Cerebellum (tissue), 4 donors: ENCODE measurements at places on chromosomes 11 and 22. TPM values are rescaled to one million over a fixed set of nuclear protein-coding genes. Genes with fewer than 3 reads are reported as not detected.

DNA sequence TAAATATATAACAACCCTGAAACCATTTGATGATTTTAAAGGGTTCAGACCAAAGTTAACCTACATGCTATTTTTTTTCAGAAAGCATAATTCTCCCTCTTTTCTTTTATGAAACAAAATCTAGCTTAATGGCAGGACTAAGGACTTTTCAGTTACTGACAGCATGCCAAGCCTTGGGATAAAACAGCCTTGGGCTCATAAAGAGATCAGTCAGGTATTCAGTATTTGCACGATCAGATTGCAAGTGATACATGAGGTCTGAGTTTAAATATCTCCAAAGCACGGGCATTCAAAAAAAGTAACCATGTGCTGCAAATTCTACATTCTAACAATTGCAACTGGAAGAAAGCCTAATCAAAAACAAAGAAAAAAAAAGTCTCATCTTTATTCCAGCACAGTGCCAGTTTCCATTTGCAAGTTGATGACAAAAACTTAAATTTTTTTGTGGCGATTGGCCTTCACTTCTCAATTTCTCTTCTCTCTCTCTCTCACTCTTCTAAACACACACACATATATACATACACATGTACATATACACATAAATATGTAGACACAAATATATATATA lies 60.1 kb downstream of the CTSC start:
- no peak for DNase-seq

- DNase-seq: peak; percentile 72
Measured at GRCh38 chr11:73242251-73243092, 24.4 kb downstream of the P2RY2 start.

GRCh38 chr11:41458641-41459040 lies 811 bp downstream of the LRRC4C start:
- no peak for DNase-seq

DNA sequence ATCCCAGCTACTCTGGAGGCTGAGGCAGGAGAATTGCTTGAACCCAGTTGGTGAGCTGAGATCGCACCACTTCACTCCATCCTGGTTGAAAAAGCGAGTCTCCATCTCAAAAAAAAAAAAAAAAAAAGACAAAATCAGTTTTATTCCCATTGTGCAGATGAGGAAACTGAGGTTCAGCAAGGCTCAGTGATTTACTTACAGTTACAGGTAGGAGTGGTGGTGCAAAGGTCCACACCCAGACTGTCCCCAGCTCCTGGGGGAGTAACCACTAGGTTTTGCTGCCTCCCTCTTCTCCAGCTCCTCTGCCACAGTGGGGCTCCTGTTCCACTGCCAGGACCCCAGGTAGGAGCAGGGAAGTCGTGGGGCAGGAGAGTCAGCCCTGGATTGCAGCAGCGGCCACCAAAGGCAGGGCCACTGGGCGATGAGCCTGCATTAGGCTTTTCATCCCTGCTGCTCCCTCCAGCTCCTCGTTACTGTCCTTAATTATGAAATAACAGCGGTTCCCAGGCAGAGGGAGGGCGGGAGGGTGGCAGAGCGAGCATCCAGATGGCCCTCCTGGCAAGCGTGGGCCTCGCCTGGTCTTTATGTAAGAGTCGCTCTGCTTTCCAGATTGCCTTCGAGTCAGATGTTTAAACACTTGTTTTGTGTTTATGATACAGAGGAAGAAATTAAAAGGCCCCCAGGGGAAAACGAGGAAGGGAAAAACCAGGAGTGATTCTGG lies 15.5 kb upstream of the RASD2 start:
- DNase-seq: peak; percentile 74

DNA sequence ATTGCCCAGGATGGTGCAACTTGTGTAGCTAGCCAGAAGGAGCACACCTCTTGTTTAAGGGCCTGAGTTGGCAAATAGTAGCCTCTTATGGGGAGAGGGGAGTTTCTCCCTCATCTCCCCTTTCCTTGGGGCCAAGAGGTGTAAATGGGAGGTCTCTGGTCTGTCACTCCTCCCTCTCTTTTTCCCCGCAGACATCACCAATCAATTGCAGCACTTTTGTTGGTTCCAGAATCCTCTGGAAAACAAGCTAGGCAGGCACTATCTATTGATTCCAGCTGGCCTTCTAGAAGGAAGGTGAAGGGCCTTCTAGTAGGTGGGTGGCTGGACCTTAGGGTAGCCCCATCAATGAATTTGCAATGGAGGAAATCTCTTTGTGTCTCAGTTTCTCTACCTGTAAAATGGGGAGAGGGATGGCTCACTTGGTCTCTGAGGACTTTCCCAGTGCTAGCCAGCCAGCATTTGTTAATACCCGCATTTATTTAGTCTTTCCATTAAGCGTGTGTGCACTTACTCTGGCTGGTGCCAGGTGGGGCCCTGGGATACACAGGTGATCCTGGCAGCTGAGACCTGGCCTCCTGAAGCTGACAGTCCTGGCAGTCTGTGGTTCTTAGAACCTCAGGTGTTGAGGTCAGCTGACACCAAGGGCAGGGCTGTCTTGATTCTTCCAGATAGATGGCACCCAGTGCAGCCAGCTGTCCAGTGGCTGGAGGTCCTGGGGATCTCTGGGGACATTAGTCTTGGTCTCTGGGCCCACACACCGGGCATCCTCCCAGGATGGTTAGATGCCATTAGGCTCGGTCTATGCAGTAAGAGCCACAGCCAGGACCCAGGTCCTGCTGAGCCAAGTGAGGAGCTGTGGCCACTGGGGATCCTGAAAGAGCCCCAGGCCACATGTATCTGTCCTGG lies 51.7 kb downstream of the TSPAN18 start:
- no peak for DNase-seq

GRCh38 chr22:36728505-36728904 lies 25.0 kb upstream of the CACNG2 start:
- DNase-seq: no peak

DNA sequence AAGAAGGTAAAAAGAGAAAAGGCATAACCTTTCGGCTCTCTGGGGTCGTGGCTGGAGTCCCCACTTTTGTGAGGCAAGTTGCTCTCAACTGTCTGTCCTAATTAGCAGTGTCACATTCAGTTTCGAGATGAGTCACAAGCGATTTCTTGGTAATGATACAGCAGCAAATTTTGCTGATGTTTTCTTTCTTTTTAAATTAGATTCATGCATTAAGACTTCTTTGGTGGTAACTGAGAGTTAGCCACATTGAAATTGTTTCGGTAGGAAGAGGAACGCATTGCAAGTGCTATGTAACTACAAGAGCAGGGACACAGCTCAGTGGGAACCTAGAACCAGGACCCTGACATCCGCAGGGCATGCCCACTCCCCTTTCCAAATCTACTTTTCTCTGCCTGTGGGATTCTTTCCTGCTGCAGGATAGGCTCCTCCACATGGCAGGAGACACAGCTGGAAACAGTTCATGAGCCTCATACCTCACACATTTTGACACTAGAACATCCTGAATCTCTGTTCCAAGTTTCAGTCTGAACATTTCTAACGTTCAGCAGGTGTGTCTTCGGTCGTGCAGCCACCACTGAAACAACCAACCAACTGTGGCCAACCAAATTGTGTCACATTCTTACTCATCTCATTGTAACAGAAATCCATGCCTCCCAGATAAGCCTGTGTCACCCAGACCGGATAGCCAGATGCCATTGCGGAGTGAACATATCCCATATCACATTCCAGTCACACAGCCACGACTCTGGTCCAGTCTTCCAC lies 987.6 kb downstream of the NTM start:
- no peak for DNase-seq

- DNase-seq: no peak
Measured at GRCh38 chr11:73235236-73235786, 17.2 kb downstream of the P2RY2 start.

- no peak for DNase-seq
Measured at GRCh38 chr11:77039491-77040400, 5.5 kb downstream of the B3GNT6 start.

- peak; percentile 95 for DNase-seq
Measured at GRCh38 chr11:77154381-77155081, 26.5 kb downstream of the MYO7A start.

- no peak for DNase-seq
Measured at GRCh38 chr11:1306186-1307162, 3.0 kb downstream of the TOLLIP start.

DNA sequence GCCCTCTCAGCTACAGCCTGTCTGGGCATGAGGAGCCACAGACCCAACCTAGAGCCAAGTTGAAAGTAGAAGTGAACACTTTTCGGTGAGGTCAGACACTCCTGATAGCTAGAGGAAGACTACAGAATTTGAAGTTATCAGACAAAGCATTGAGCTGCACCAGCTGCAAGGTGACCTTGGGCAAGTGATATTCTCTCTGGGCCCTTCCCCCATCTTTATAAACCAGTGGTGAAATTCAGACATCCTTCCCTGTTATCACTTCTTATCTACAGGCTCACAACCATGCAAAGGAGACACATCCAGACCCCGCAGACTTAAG lies 8.0 kb upstream of the PMM1 start:
- DNase-seq: no peak

APBB1 gene
- 139 TPM for total RNA-seq

CEND1 gene
- total RNA-seq: 6.3 TPM

C11orf86 gene
- not detected for total RNA-seq

ZP1 gene
- not detected for total RNA-seq

JAM3 gene
- 49.5 TPM for total RNA-seq

LRRC32 gene
- 3.6 TPM for total RNA-seq

GAL3ST1 gene
- 2.8 TPM for total RNA-seq

CASP4 gene
- 5.2 TPM for total RNA-seq

SLC22A8 gene
- 0.18 TPM for total RNA-seq
